Suppressor macrophage (primary cell): ENCODE measurements at places on chromosomes 2 and 18.

DNA sequence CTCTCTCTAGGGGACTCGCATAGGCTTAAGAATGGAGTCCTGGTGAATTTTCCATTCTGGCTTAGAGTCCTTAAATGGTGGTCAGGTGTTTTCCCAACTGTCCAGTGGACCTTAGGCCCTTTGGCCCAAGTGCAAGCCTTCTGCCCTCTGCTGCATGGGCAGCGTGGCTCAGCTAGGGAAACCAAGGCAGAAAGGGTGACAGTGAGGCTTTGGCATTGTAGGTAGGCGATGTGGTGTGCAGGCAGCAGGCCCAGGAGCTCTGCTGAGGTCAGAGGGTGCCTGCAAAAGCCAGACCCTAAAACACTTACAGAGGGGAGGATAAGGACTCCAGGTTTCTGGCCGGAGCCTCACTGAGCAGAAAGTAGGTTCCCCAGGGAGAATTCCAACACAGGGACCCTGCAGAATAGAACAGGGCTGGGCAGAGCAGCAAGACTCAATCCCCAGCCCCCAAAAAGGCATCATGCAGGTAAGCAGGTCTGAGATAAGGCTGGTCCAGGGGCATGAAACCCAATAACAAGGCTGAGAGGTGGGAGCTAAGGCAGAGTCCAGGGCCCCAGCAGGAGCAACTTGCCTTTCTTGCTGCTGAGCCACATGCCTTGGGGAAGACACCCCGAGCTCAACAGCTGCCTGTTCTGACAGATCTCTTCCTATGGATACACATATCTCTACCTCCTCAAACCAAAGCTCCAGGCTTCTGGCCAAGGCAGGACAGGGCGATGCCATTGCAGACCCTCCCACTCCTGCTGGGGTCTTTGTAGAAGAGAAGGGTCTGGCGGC is 199.7 kb downstream of the TNS1 start:
- peak; percentile 1 for DNase-seq

- no peak for DNase-seq
Observed at GRCh38 chr2:61134141-61134540, 27.8 kb upstream of the C2orf74 start.

DNA sequence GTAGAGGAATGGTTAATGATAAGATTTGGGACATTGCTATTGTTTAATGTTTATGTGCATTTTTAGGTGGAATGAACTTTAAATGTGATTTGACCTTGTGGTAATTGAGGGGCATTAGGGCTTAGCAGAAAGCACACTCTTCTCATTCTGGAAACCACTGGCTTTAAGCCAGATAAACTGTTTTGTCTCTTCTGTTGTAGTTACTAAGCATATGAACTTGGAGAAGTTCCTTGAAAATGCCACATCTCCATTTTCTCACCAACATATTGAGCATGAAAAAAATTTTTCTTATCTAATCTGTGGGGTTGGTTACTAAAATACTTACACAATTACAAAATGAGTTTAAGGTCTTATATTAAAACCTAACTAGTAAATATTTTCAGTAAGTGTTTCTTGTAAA is 70.8 kb upstream of the FSHR start:
- DNase-seq: no peak

DNA sequence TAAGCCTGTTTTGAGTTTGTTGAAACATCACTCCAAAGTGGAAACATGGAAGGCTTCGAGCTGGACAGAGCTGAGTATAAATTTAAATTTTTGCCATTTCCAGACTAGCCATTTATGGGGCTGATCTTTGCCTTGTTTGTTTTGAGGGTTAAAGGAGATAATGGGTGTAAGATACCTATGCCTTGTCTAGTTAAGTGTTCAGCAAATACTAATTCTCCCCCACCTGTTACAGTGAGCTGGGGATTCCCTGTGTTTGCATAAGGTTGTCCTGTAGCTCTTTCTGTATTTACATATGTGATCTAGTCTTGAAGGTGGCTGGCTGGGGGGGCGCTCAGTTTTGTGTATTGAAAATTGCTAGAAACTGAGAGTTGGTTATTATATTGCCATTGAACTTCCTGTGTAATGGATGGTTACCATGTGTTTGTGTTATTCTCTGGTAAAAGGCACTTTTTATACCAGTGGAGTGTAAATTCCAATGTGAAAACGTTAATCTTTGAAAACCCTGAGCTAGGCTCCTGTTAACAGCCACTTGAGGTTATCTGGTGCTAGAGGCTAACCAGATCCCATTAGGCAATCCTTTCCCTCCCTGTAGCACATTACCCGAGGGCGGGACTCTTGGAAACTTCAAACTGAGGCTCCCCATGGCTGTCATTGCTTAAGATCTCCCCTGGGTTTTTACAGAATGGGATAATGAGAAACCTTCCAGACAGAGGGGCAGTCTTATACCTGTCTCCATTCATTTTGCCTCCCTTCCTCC is 26.7 kb downstream of the TANC1 start:
- no peak for DNase-seq

GRCh38 chr2:38720613-38721241 is 30.4 kb downstream of the SRSF7 start:
- DNase-seq: peak; percentile 77

DNA sequence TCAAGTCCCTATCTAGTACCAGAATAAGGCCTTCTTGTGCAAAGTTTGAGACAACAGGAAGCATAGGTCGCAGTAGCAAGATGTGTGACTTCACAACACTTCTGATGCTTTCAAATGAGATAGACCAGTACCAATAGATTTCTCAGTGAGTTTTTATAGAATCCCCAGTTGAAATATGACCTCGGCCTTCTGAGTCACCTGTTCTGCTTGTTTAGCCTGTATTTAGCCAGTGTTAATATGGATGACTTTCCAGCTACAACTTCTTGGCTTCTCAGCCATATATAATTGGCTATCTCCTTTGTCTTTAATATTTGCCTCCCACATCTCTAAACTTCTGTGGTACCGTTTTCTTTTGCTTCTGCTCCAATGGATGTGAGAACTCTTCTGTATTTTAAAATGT is 113.8 kb downstream of the KYNU start:
- DNase-seq: no peak

- DNase-seq: no peak
Observed at GRCh38 chr2:64035072-64035942, 16.1 kb upstream of the VPS54 start.

- DNase-seq: no peak
Observed at GRCh38 chr18:56166914-56167313, 471.5 kb downstream of the TXNL1 start.

DNA sequence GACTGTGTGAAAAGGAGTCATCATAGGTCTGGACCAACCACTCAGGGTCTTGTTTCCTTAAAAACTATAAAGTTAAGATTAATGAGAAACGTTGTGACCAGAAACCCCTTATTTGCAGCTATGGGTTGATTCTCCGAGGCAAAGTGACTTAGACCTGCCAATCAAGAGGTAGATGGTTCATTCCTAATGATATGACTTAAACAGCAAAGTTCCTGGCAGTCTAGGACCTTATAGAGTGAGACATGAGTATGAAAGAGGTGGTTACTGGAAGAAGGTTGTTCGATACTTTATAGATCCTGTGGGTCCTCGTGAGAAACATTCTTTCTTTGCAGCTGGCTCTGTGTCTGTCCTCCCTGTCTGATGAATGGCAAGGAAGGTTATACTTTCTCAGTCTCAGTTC is 8.0 kb downstream of the SFXN5 start:
- DNase-seq: no peak

GRCh38 chr2:16243411-16243996 is 303.2 kb downstream of the MYCN start:
- DNase-seq: no peak

GRCh38 chr2:20557635-20558034 is 93.3 kb downstream of the HS1BP3 start:
- DNase-seq: no peak

DNA sequence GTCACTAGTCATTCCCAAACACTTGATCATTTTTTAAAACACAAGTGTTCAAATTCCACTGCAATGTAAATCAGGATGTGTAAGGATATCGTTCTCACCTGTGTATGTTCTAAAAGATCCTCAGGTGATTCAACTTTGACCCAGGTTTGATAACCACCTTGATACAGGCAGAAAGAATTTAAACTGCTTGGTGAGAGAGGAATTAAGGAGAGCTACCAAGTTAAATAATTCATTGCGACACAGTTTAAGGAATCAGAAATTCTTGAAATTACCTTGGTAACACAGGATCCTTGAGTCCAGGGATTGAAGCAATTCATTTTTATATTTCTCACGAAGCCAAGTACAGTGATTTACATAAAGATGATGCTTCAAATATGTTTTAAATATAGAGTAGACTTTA is 80.7 kb upstream of the EHBP1 start:
- DNase-seq: no peak

DNA sequence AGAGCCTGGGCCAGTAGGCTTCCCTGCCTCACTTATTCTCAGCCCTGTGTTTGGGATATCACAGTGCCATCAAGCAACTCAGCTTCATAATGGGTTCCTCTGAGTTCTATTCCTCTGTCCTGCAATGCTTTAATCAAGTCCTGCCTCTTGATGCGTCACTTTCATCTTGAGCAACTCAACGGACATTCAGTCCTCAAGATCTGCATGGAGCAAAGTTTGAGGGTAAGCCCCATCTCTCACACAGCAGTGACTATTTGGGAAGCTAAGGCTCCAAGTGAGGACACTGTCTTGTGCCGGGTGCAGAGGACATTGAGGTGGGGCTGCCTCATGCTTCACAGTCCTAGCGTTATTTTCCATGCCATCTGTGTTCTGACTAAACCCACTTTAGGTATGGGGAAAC is 50.9 kb upstream of the PLB1 start:
- DNase-seq: peak; percentile 74

- no peak for DNase-seq
Observed at GRCh38 chr2:68970566-68971265, 3.7 kb upstream of the GKN1 start.

DNA sequence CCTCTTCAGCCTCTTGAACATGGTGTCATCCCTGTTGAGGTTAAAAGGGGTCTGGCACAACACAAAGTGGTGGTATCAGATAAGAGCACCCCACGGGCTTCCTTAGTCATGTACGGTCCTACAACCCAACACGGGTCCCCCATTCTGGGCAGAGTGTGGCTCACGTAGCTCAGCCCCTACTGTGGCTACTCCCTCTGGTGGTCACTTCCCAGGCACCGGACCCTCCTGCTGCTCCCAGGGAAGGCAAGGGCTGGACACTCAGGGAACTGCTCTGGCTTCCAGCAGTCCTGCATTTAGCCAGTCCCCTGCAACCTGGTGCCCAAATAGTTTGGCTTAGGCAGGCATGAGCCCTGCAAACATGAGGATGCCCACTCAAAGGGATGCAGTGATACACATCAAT is 58.6 kb downstream of the GALNT14 start:
- DNase-seq: peak; percentile 7
